ENCODE measurements at places on chromosomes 4 and X.

DNA sequence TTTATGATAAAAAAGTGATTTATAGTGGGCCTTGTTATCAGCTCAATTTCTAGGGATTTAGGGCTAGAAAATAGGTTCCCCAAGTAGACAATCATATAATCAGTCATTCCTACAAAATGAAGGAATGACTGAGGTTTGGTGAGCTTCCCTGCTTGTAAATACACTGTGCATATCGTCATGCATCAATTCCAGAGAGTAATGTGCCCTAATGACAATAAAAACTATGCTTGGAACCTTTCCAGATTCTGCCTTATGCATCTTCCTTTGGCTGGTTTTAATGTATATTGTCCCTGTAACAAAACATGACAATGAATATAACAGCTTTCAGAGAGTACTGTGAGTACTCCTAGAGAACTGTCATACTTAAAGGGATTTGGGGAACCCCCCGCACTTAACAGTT lies 1310.9 kb downstream of the PCDH7 start:
- DNase-seq: no peak

- no peak for DNase-seq
These were observed 9.5 kb downstream of the NDP start for GRCh38 chrX:43963726-43964125.

DNA sequence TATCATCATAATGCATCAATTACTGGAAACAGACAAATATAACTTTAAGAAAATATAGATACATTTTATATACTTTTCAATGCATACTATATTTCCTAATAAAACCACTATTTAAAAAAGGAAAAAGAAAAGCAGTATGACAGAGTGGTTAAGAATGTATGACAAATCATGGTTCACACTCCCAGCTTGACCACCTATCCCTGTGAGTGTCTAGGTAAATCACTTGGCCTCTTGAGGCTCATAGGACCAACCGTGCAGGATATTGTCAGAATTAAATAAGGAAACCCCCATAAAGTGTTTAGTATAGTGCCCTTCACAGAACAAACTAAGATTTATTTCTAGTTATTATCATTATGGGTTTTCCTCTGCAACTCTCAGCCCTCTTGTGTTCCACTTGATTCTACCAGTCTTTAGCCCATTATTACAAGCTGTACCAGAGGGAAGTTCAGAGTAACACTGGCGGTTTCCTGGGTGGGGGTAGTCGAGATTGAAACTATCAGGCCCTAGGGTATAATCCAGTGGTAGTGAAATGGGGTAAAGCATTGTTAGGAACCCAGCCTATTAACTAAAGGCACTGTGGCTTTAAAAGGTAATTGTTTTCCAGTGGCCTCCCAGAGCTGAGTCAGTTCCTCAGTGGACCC lies 55.5 kb upstream of the PAK3 start:
- DNase-seq: no peak

GRCh38 chr4:34932591-34932990 lies 1311.7 kb downstream of the ARAP2 start:
- DNase-seq: no peak

DNA sequence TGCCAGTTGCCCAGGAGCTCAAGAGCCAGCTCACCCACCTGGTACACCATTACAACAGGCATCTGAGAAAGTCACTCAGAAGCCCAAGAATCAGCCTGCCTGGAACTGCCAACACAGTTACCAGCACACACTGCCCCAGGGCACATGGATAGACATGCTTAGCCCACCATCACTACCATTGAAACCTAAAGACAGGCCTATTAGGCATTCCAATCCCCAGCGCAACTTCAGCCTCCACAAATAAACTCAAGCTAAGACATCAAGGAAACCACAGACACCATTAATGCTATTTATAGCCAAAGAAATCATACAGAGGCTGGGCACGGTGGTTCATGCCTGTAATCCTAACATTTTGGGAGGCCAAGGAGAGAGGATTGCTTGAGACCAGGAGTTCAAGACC lies 42.3 kb downstream of the ATRX start:
- DNase-seq: no peak

DNA sequence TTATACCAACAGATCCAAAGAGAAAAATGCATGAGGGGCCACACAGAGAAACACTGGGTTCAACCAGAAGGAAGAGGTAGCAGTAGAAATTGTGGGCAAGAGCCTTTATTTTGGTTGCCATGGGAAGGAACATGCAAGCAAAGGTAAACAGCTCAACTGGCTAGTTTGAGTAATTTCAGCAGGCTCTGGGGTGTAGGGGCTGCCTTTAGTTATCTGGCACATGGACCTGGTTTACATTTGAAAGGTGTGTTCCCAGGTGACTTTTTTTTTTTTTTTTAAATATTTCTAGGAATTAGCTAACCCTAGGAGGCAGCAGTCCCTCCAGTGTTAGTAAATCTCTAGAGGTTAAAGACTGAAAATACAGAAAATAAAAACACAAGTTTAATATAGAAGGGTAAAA lies 481.9 kb downstream of the ACTRT1 start:
- DNase-seq: no peak

GRCh38 chrX:75276666-75277065 lies 2.8 kb downstream of the UPRT start:
- DNase-seq: no peak

DNA sequence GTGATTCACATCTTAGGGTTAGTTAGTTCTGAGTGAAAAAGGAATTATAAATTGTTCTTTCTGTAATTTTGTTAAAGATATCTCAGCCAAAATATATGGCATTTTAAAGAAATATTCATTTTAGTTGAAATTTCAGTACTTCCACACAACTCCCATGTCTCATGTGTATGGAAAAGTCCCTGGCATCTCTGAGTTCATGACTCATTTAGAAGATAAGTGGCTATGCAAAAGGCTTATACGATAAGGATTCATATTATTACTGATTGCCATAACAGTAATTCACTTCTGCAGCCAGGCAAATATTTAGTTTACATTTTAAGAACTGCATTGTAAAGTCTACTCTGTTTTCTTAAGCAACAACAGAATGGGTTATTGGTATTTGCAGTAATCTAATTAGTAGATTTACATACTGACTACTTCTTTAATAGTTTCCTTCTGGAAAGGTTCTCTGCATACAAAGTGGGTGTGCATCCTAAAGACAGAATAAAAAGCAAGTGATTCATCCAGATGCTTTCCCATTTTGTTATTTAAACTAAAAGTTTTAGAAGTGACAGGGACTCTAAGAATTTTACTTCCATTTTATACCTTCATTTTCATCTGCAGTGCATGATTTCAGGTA lies 682.4 kb upstream of the PABPC4L start:
- no peak for DNase-seq

- no peak for DNase-seq
These were observed 41.9 kb upstream of the PRDM8 start for GRCh38 chr4:80155316-80155982.

DNA sequence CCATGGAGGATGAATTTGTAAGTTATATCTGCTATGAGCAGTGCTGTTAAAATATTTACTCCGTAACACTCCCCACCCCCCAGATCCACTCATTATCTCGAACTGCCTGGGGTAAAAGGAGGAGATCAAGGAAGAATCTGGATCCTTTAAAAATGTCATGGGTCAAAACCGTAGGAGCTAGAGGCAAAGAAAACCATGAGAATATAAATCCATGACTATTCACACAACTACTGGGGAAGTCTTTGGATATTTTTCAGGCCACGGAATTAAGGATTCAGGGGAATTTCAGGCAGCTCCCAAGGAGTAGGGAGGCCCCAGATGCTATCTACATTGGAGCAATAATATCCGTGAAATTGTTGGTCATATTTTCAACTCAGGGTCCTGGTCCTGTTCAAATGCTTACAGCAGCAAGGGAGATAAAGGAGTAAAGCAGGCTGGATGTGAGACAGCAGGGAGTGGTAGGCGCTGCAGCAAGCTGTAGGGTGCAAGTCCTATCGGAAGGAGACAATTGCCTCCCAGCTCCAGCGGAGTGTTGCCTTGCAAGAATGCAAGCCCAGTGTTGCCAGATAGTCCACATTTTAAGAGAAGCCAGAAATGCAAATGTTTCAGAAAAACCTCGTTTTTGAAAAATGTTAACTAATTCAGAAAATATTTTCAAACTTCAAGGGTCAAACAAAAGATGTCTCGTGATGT lies 116.2 kb upstream of the KIT start:
- no peak for DNase-seq

- DNase-seq: no peak
These were observed 35.5 kb downstream of the DLG3 start for GRCh38 chrX:70479922-70480659.

GRCh38 chrX:126799059-126799458 lies 20.5 kb upstream of the PRR32 start:
- no peak for DNase-seq

DNA sequence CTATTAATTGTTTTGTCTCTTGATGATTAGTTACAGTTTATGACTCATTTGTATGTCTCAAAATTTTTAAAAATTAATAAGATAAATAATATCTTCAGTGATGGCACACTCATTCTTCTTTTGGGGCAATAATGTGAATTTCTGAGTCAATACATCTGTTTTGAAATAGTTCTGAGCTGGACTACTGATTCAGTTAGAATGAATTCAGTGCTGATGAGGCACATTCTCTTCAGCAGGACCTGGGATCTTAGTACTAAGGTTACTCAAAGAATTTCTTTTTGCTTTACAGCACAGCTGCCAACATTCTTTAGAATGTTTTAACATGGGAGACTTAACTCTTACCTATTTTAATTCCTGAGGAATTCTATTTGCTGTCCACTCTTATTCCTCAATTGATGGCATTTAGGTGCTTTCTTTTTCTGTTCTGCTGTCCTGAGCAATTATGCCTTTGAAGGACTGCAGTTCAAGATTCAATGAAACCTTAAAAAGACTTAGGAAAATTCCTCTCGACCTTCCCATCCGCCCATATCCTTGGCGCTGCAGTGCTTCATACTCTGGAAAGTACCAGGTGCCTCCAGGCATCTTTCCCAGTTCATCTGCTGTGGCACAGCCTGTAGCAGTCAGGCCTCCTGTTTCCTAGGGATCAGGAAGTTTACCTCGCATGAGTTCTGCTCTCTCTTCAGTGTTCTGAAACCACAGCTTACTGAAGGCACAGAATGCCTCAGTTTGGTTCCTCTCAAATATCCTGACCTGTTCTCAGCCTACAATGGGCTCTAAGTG lies 213.7 kb downstream of the FSTL5 start:
- DNase-seq: no peak

DNA sequence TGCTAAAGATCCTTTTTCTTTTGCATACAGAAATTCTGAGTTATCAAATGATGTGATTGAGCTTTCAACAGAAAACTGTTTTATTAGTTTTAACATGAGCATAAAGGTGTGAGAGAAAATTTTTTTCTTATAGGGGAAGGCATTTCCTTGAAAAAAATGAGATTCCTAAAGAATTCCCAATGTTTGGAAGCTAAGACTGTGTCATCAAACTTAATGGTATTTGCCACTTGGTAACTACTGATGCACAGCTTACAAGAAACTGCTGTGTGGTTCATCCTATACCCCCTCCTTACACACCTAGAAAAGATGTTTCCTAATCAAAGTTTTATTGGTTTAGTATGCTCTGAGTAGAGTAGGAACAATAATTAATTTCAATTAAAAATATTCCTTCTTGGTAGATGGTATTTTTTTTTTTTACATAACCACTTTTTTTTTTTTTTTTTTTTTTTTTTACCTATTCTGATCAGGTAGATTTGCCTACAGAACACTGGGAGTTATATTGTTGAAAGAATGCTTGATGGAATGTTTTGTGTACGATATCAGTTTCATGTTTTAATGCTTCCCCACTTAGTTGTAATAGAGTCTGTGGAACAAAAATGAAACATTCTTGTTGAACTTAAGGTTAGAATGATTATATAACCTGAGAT lies 6.0 kb downstream of the PTPN13 start:
- no peak for DNase-seq

DNA sequence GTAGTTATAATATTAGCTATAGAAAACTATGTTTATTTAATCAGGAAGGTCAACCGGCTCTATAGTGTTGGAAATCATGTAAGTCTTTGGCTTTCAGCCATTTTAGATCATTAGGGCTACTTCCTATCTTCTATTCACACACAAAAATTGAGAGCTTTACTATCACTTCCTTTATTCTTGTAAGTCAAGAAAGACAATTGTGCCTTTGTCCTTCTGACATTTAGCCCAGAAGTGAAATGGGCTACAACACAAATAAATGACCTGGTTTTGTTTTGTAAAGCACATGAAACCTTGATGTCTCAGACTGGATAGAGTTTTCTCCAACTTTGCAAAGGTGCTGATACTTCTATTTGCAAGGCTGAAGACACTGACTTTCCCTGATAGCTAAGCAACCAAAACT lies 122.4 kb upstream of the ACSL4 start:
- no peak for DNase-seq

DNA sequence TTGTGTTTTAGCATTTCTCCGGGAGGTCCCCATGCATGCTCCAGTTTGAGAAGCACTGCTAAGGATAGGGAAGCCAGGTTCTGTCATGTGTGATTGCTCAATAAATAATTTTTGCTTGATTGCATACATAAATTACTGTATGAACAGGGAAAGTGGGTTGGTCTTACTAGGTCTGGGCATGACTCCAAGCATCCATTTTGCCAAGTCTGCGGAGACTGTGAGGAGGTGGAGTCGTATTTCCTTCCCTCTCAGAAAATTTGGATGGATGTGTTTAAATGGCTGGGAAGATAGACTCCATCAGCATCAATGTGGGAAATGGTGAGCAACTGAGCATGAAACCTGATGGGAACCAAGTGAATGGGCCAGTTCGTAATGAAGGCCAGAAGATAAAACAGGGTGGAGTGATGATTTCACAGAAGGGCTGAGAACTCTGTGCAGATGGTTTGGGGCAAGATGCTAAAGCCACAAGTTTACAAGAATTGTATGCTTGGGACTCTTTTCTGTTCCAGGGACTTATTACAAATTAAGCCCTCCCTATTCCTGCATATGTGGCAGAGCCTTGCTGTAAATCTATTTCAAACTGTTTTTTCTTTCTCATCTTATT lies 84.1 kb downstream of the NHS start:
- DNase-seq: no peak

DNA sequence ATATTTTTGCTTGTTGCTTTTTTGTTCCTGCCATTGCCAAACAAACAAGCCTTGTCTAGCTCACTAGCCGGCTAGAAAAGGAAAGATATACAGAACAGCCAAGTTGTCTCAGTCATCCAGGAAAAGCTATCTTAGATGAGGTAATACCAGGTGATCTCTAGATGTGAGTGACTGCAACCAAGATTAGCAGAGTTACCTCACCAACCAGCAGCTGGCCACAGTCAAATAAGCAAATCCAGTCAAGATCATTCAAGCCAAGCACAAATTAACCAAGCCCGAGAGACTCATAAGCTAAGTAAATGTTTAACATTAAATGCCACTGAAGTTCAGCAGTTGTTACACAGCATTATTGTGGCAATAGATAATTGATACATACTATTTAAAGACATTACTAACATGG lies 108.6 kb downstream of the CENPC start:
- no peak for DNase-seq

DNA sequence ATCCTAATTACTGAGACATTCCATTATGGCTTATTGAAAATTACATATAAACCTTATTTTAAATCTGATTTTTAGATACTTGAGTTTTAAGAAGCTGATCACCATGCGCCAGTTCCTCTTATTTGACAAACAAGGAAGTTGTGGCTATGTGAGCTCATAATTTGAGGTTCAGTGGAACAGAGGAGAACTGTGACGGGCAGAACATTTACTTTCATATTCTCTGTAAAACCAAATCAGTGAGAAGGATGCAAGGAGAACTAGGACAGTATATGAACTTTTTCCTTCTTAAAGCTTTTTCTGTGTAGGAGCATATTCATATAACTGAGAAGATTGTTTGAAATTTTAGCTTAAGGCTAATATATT lies 25.3 kb downstream of the STIM2 start:
- DNase-seq: no peak
